IMR-90 (cell line): ENCODE measurements at places on chromosomes 5 and 9. TPM values are rescaled to one million over a fixed set of nuclear protein-coding genes. Genes with fewer than 3 reads are reported as not detected.

PCDHB4 gene
- 0.03 and 0.06 TPM in 2 replicates for polyA plus RNA-seq

SPAG8 gene
- 0.62 and 0.84 TPM in 2 replicates for polyA plus RNA-seq

FAM169A gene
- polyA plus RNA-seq, result not detected in 2 replicates

DNA sequence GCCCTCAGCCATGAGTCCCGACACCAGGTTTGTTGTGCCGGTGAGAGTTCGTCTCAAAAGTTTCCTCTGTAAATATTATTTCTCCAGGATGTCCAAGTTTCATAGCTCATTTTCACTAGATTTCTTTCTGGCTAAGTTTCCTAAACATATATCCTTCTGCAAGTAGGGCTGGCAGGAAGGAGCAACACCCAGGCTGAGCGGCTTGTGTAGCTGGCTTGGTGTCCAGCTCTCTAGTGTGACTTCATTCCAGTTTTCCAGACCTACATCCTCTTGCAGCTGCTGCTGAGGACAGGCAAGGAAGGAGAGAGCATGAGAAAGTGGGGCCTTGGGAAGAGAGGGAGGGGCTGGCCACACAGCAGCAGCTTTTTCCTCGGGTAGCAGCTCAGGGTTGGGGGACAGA is 80.3 kb downstream of the FGF1 start:
- peaks cover 16% of the 10 kb centered on the region for H3K4me1 ChIP-seq
- H3K4me3 ChIP-seq, result no peak overlapping the region
- DNase-seq, result peak; percentile 39
- peak overlapping the region; percentile 26; the same call in 1 of the 2 replicates for H3K27ac ChIP-seq
